ENCODE measurements at places on chromosomes 7 and 10.

- DNase-seq: no peak
Observed at GRCh38 chr7:26054386-26054785, 97.6 kb upstream of the NFE2L3 start.

DNA sequence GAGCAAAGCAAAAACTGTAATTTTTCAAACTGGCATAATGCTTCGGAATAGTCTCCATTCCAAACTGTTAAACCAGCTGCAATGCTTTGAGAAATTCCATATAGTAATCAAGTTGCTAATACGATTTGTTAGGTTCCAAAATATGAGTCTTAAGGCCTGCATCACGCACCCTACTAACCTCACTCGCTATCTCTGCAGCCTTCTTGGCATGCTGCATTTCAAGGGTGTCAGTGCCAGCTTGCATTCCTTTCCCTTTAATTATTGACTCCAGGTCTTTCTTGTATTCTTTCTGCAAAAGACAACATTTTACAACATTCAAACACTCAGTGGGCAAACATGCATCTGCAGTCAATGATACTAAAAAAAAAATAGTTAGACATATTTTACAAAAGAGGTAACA lies 61.8 kb downstream of the NEBL start:
- DNase-seq: no peak

- peak; percentile 49 for DNase-seq
Observed at GRCh38 chr7:139853506-139854123, 24.6 kb downstream of the TBXAS1 start.

DNA sequence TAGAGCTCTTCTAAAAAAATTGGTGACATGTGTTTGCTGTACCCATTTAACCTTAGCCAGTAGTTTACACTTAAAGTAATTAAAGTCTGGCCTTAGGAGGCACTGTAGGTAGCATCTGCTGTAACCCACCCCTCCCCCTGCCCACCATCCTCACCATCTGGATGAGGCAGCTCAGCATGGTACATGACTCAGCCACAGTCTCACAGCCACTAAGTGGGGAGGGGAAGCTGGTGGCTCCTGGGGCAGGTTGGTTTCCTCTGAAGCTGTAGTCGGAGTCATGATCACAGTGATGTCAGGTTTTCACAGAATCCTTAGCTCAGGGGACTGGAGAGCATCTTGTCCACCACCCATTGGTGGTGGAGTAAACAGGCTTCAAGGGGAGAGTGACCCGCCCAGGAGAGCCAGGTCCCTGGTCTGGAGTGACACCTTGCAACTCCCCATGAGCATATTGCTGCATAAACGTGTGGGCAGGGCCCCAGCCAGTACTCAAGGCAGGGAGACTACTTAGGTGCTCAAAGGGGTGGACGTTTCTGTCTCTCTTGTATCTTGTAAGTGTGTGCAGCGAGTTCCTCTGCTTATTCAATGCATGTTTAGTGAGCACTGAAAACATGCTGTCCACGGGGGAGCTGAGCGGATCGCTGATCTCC lies 125.9 kb downstream of the GRK5 start:
- no peak for DNase-seq

- DNase-seq: peak; percentile 18
Observed at GRCh38 chr7:35519971-35520809, 174.7 kb downstream of the HERPUD2 start.

DNA sequence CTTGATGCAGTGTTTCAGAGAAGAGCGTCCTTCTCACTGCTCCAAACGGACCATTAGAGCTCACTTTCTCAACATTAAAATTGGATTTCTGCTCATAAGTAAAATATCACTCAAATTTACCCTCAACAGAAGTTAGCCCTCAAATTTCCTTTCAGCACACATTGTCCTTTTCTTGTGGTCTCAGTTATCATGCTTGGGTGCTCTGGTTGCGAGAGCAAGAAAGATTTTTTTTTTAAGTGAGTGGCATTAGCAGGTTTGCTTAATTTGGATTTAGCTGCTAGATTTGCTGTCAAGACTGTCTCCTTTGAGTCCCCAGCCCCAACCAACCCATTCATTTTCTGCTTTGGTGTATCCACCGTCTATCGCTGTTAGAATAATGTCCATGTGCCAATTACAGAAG lies 2.6 kb upstream of the CH25H start:
- no peak for DNase-seq

DNA sequence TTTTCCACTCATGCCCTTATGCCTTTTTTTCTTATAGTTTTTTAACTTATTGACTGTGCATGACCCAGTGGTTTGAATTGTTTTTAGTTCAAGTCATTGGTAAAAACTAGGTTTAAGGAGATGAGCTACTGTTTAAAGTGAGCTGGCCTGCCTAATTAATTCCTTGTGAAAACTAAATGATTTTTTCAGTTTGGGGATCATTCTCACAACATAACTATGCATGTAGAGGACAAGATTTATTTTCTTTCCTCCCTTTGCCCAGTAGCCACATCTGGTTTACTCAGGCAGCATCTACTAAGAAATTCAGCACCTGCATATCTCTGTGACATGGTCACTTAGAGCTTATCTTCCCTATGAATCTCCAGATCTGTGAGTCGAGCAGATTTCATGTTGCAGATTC lies 1.7 kb downstream of the ADO start:
- DNase-seq: no peak

- DNase-seq: no peak
Observed at GRCh38 chr10:87760195-87760905, 57.7 kb downstream of the ATAD1 start.

DNA sequence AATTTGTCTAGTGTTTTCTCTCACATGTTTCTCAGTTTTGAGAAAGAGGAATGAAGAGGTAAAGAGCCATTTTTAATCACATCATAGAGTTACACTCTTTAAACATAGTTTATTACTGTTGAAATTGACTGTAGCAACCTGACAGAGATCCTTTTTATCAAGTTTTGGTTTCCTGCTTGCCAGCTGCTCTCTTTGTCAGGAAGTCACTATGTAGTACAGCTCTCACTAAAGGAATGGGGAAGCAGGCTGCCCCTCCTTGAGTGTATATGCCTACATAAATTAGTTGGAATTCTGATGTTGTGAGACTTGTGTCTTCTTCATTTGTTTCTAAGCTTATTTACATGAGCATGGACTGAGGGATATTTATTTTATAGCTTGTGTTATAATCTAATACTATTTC lies 1274.0 kb upstream of the CELF2 start:
- DNase-seq: no peak

GRCh38 chr7:128692623-128693270 lies 20.7 kb downstream of the GARIN1A start:
- no peak for DNase-seq

GRCh38 chr10:129924375-129925085 lies 39.5 kb downstream of the EBF3 start:
- DNase-seq: no peak

GRCh38 chr7:157726764-157727163 lies 390.0 kb downstream of the DNAJB6 start:
- DNase-seq: no peak

DNA sequence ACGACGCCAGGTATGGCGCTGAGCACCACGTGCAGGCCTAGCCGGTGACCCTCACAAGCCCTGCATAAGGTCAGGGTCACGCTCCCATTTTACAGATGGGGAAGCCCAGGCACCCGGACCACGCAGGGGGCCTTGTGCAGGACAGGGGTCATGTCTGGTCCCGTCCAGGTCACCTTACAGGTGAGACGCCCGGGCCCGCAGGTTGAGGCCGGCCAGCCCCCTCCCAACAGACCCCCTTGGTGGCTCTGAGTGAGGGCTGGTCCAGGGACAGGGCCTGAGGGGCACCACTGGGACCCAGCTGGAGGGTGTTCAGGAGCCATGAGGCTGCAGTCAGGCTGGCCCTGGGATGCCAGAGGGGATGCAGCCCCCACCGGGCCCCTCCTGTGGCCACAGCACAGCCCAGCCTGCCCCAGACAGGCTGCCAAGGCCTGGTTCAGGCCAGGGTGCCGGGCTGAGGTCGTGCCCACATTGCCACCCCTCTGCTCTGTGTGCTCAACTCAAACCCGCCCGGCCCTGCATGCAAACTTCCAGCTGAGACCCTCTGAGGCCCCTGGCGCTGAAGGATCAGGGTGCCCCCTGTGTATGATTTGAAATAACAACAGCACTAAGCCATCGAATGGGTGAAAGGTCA lies 69.0 kb downstream of the PWWP2B start:
- DNase-seq: no peak

DNA sequence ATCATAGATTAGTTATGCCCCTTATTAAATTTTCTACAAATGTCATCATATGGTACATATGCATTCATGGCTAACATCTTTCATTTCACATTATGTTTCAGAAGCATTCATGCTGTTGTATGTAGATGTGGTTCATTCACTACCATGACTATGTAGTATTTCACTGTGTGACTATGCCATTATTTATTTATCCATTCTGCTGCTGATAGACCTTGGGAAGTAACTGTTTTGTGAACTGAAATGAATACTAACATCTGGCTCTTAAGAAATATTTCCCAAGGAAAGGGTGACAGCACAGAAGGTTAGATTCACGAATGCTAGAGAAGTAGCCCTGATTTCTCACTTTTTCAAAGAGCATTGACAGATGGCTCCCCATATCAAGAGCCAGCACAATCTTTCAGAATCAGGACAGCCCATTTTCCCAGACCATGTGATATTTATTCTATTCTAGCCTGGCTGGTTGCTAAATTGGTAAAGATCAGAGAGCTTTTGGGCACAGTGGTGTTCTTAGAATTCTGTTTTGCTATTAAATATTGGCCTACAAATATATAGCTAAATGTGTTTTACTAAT lies 157.4 kb downstream of the DYNC1I1 start:
- DNase-seq: no peak

GRCh38 chr7:2873146-2873545 lies 29.0 kb upstream of the GNA12 start:
- DNase-seq: no peak

DNA sequence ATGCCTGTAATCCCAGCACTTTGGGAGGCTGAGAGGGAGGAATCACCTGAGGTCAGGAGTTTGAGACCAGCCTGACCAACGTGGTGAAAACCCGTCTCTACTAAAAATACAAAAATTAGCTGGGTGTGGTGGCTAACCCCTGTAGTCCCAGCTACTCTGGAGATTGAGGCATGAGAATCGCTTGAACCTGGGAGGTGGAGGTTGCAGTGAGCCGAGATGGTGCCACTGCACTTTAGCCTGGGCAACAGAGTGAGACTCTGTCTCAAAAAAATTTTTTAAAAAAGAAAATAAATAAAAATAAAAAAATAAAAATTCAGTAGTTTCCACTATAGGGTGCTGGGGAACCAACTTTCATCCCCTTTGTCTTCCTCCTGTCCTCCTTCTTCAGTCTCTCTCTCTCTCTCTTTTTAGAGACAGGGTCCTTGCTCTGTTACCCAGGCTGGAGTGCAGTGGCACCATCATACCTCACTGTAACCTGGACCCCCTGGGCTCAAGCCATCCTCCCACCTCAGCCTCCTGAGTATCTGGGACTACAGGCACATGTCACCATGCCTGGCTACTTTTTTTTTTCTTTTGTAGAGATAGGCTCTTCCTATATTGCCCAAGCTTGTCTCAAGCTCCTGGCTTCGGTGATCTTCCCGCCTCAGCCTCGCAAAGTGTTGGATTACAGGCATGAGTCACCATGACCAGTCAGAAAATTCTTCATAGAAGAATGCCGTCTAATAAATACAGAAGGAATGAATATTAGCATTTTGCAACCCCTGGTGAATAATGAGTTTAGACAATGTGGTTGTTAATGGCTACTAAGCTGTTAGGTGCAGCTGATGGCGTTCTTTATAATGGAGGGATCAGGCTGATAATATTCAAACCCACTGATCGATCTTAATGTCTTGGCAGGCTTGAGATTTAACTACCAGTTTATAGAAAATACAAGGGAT lies 20.6 kb downstream of the RBM20 start:
- DNase-seq: no peak

- no peak for DNase-seq
Observed at GRCh38 chr7:54933643-54934042, 85.2 kb upstream of the EGFR start.

GRCh38 chr7:150325110-150325611 lies 1.8 kb upstream of the ACTR3C start:
- DNase-seq: no peak

- no peak for DNase-seq
Observed at GRCh38 chr10:133123746-133124356, 36.1 kb downstream of the ADGRA1 start.

GRCh38 chr10:61732629-61733278 lies 70.0 kb downstream of the CABCOCO1 start:
- no peak for DNase-seq

GRCh38 chr10:102001435-102002068 lies 54.4 kb downstream of the ARMH3 start:
- no peak for DNase-seq

- peak; percentile 4 for DNase-seq
Observed at GRCh38 chr7:14717816-14718215, 184.7 kb downstream of the DGKB start.

DNA sequence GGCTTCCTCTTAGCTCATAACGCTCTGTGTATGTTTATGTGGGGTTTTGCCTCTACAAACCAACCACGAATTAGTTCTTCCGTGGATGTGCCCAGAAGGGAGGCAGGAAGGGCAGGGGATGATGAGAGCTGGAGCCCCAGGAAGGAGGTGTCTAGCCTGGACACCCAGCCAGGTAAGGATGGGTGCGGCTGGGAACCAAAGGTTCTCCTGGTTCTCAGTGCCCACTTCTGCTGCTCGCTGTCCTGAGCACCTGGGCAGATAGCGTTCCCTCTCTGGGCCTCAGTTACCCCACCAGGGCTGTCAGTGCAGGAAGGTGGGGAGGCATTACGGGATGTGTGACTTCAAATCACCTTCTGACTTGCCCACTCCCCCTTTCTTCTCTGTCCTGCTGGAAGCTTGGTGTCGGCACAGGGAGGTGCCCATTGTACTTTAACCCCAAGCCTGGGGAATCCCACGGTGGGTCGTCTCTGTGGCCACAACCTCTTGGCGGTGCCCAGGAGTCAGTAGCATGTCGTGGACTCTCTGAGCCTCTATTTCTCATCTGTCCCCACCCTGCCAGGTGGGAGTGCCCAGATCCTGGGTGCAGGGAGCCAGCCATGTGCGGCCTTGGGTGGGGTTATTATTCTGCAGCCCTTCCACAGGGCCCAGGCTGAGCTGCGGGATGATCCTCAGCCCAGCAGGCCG lies 18.7 kb upstream of the PCBD1 start:
- no peak for DNase-seq

GRCh38 chr10:5360318-5360915 lies 4.3 kb upstream of the UCN3 start:
- DNase-seq: no peak

GRCh38 chr10:96681524-96681923 lies 38.8 kb downstream of the PIK3AP1 start:
- no peak for DNase-seq

DNA sequence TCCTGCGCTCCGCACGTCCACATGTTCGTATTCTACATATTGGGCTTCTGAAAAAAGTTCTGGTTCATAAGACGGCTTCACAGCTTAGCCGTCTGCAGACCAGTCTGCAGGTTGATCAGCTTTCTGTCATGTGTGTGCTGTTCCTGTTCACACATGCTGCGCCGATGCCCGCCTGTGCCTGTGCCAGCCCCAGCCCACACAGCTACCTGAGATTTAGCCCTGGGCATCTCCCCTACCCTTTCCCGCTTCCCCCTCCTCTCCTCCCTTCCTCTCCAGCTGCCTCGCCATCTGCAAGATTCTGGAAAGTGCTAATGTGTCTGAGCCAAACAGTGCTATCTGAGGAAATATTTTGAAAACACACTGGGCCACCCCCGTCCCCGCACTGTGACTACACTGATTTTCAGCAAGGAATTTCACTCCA lies 7.1 kb downstream of the CHST3 start:
- DNase-seq: no peak
